ENCODE measurements at places on chromosomes 5 and 9. TPM values are rescaled to one million over a fixed set of nuclear protein-coding genes. Genes with fewer than 3 reads are reported as not detected.

- peak overlapping the region; percentile 64 for H3K4me3 ChIP-seq
- H3K27me3 ChIP-seq = no peaks in the 10 kb centered on the region
- H3K4me1 ChIP-seq = peaks cover 36% of the 10 kb centered on the region
- no peak overlapping the region for H3K27ac ChIP-seq
- H3K36me3 ChIP-seq = no peaks in the 10 kb centered on the region
- no peak for DNase-seq
These were observed 1.2 kb upstream of the AK3 start for GRCh38 chr9:4742246-4742645.

Gene PCDHB16
- 2.4 TPM for total RNA-seq

Gene ARID3C
- total RNA-seq = 0.49 TPM

DNA sequence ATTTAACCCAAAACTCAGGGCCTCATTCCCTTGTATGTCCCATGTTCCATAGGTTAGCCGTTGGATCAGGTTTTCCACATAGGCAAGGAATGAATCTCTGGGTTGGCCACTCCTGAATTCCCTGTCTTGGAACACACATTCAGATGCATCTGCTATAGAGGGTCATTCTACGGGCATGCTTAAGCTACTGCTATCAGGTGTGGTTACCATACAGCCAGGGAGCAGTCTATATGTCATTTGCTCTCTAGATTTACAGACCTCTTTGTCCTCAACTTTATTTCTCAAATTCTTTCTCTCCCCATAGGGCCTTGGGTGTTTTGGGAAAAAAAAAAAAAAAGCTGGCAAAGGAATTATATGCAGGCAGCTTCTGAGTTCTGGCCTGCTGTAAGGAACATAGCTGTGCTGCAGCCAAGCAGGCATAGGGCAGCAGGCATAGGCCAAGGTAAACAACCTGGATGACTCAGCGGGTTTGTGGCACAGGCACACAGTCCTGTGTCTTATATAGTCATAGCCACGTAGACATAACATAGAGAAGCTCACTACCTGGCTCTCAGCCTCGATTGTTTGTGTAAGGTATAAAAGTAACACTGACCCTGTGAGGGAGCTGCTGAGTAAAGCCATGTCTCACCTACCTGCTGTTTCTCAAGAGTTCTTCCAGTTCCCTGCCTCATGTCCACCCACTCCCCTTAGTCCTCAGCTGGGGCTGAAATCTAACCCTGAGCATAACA lies 141.5 kb downstream of the OSTF1 start:
- H3K4me3 ChIP-seq = no peak overlapping the region
- H3K36me3 ChIP-seq = 0 out of 2 replicates have a peak, but pooled peaks cover 9% of the 10 kb centered on the region
- H3K4me1 ChIP-seq = no peaks in the 10 kb centered on the region
- H3K27ac ChIP-seq = no peak overlapping the region
- H3K27me3 ChIP-seq = no peaks in the 10 kb centered on the region

- H3K4me1 ChIP-seq = no peaks in the 10 kb centered on the region
- no peak for DNase-seq
- no peaks in the 10 kb centered on the region for H3K27me3 ChIP-seq
- no peak overlapping the region for H3K4me3 ChIP-seq
- H3K36me3 ChIP-seq = no peaks in the 10 kb centered on the region
- H3K27ac ChIP-seq = no peak overlapping the region
These were observed 126.2 kb downstream of the BASP1 start for GRCh38 chr5:17343675-17344074.

Gene PCDHB14
- 4.1 TPM for total RNA-seq

Gene GLDC
- total RNA-seq = 133 TPM

- no peak for DNase-seq
- no peaks in the 10 kb centered on the region for H3K27me3 ChIP-seq
- H3K36me3 ChIP-seq = no peaks in the 10 kb centered on the region
These were observed 1652.3 kb upstream of the WWC1 start for GRCh38 chr5:166639151-166639550.

Gene ADCY2
- total RNA-seq = 74.9 TPM

- no peak overlapping the region for H3K4me3 ChIP-seq
- no peak overlapping the region for H3K27ac ChIP-seq
- DNase-seq = peak; percentile 82
These were observed 10.5 kb upstream of the IRF1 start for GRCh38 chr5:132500931-132501628.

Gene FOXI1
- total RNA-seq = not detected

DNA sequence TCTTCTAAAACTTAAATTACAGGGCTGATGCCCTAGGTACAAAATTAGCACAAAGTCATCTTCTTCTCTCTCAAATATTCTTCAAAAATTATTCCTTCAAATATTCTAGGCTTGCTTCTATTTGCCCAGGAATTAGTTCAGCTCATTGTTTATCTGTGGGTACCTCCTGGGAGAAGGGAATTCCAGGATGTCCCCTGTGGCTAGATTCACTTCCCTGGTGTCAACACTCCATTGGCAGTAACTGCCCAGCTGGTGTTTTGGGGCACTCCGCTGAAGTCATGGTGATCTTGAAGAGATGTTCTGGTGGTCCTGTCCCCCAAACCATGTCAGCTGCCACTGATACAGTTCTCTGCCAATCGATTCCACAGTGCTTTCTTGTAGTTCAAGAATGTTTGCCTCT lies 26.2 kb upstream of the TGFBR1 start:
- no peak overlapping the region for H3K4me3 ChIP-seq
- no peaks in the 10 kb centered on the region for H3K4me1 ChIP-seq
- no peak for DNase-seq
- H3K36me3 ChIP-seq = no peaks in the 10 kb centered on the region
- H3K27me3 ChIP-seq = no peaks in the 10 kb centered on the region

DNA sequence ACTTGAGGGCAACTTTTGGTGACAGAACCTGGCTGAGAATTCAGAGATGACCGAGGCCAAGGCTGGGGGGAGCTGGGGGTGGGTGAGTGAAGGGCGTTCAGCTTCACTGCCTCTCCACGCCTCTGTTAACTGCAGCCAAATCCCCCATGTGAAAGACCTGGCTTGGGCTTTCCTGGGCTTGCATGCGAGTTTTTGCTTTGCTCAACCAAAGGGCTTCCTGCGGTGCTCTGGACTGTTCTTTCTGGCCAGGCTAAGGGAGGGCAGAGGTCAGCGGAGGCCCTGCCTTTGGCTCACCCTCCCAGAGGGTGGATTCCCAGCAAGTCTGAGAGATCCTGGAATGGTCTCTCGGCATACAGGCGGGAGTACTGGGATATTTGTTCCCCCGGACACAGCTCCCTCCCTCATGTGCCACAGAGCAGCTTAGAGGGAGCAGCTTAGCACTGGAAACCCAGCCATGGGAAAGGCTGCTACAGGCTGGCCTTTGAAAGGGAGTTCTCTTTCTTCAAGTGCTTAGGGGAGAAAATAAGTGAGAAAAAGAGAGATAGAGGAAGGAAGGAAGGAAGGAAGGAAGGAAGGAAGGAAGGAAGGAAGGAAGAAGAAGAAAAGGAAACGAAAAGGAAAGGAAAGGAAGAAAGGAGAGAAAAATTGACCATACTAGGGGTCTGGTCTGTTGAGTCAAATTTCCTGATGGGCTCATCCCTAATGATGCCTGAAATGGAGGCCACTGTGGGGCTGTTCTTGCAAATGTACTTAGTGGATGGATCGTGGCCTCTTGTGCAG lies 158.8 kb downstream of the FGF18 start:
- no peaks in the 10 kb centered on the region for H3K36me3 ChIP-seq
- DNase-seq = no peak

- H3K4me1 ChIP-seq = peaks cover 5% of the 10 kb centered on the region
- no peaks in the 10 kb centered on the region for H3K36me3 ChIP-seq
- DNase-seq = peak; percentile 72
- peak overlapping the region; percentile 74 for H3K4me3 ChIP-seq
These were observed 1.5 kb downstream of the CA9 start for GRCh38 chr9:35675204-35675603.

- no peaks in the 10 kb centered on the region for H3K27me3 ChIP-seq
- no peak overlapping the region for H3K27ac ChIP-seq
- no peaks in the 10 kb centered on the region for H3K36me3 ChIP-seq
- no peak for DNase-seq
These were observed 176.7 kb downstream of the PRDM9 start for GRCh38 chr5:23684103-23684502.

- no peaks in the 10 kb centered on the region for H3K36me3 ChIP-seq
- no peak overlapping the region for H3K27ac ChIP-seq
- H3K4me3 ChIP-seq = no peak overlapping the region
These were observed 24.9 kb upstream of the SMU1 start for GRCh38 chr9:33101104-33101951.

Gene PFN3
- not detected for total RNA-seq

Gene PCDHA12
- 17.7 TPM for total RNA-seq

DNA sequence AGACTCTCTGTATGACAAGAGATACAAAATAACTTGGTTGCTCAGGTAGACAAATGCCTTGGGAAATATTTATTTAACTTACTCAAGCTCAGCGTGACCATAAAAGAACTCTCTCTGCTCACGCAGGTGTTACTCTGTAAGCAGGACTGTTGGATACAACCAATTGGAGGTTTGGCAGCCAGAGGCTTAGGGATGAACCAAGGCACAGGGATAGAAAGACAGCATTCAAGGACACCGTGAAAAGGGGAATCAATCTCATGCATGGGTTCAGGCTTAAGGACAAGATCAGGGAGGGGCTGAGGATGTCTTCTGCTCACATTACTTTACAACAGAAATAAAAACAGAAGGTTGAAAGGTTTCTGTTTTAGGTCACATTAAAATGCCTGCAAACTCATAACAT lies 389.0 kb upstream of the BRINP1 start:
- H3K36me3 ChIP-seq = no peaks in the 10 kb centered on the region
- no peaks in the 10 kb centered on the region for H3K27me3 ChIP-seq
- H3K4me3 ChIP-seq = no peak overlapping the region
- DNase-seq = no peak
- 0 out of 2 replicates have a peak, but pooled peaks cover 3% of the 10 kb centered on the region for H3K4me1 ChIP-seq
- H3K27ac ChIP-seq = no peak overlapping the region

DNA sequence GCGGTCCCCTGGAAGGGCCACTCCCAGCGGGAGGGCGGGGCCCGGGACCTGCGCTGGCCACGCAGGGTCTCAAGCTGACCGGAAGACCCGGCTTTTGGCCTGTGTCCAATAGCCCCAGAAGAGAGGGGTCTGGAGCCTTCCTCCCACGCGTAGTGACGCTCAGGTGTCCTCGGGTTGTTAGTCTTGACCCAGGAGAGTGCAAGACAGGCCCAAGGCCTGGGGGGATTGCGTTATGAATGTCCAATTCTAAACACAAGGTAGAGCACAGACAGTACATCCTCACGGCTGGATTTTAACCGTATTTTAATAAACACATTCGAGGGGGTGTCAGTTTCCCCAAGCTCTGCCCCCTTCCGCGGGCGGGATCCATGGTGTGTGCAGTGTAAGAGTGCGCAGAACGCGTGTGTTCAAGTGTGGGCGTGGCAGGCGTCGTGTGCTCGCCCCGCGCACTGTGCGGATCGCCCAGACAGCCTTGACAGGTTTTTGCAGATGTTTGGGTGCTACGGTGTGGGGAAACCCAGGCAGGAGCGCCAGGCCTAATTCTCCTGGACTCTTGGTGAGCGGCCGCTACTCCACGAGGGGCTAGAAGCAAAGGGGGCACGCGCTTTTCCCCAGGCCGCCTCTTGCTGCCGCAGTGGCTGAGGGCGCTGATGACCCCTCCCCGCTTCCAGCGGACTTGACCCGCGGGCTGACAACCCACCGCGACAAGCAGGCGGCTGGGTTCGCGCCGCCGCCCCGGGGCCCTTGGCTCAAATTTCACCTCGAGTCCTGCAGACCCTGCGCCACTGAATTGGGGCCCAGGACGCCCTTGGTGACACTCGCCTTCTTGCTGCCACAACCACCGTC lies 6.1 kb upstream of the DMRT3 start:
- no peaks in the 10 kb centered on the region for H3K36me3 ChIP-seq
- H3K27me3 ChIP-seq = peaks cover 97% of the 10 kb centered on the region
- H3K4me3 ChIP-seq = peak overlapping the region; percentile 70
- H3K27ac ChIP-seq = no peak overlapping the region
- H3K4me1 ChIP-seq = peaks cover 33% of the 10 kb centered on the region

- no peak overlapping the region for H3K4me3 ChIP-seq
- no peaks in the 10 kb centered on the region for H3K27me3 ChIP-seq
- no peak for DNase-seq
- H3K27ac ChIP-seq = no peak overlapping the region
- H3K4me1 ChIP-seq = no peaks in the 10 kb centered on the region
These were observed 43.3 kb upstream of the SSBP2 start for GRCh38 chr5:81794226-81794625.

GRCh38 chr5:109399092-109399759 lies 10.5 kb downstream of the PJA2 start:
- H3K4me3 ChIP-seq = no peak overlapping the region
- no peaks in the 10 kb centered on the region for H3K27me3 ChIP-seq
- no peak overlapping the region for H3K27ac ChIP-seq
- no peaks in the 10 kb centered on the region for H3K4me1 ChIP-seq
- DNase-seq = no peak

DNA sequence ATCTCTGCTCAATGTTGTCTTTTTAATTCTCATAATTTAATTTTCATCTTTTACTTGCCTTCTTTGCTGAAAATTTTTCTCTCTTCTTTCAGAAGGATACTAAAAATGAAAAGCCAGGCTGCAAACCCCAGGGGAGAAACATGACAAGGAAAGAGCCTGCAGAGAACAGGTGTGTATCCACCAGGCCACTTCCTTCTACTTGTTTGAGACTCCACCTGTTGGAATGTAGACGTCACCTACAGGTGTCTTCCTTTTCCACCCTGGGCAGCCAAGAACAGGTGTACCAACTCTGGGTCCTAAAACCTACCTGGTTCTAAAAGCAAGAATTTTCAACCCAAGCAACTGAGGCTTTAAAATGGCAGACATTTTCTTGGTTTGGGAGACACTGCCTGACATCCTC lies 166.8 kb downstream of the ATP10B start:
- H3K4me1 ChIP-seq = no peaks in the 10 kb centered on the region
- H3K4me3 ChIP-seq = no peak overlapping the region
- no peak overlapping the region for H3K27ac ChIP-seq
- DNase-seq = peak; percentile 43

DNA sequence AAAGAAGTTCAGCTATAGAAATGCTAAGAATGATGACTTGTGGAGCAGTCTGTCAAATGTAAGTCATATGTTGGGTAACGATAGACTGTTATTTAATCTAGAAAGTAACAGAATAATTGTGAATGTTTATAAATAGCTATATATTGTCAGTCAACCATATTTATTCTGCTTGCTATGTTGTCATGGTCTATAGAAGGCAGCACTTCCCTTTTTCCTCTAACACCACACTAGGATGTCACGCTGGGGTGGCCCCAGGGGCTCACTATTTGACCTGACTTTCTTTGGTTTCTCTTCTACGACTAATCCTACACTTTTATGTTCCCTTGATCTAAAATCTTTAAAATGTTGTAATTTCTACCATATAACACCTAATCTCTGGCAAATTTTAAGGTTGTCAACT lies 20.5 kb downstream of the ERAP2 start:
- H3K36me3 ChIP-seq = no peaks in the 10 kb centered on the region
- DNase-seq = no peak
- no peaks in the 10 kb centered on the region for H3K4me1 ChIP-seq
- H3K27ac ChIP-seq = no peak overlapping the region

Gene SAXO1
- not detected for total RNA-seq

Measured in GM23338 (cell line).